ENCODE measurements at places on chromosomes 5 and 9.

DNA sequence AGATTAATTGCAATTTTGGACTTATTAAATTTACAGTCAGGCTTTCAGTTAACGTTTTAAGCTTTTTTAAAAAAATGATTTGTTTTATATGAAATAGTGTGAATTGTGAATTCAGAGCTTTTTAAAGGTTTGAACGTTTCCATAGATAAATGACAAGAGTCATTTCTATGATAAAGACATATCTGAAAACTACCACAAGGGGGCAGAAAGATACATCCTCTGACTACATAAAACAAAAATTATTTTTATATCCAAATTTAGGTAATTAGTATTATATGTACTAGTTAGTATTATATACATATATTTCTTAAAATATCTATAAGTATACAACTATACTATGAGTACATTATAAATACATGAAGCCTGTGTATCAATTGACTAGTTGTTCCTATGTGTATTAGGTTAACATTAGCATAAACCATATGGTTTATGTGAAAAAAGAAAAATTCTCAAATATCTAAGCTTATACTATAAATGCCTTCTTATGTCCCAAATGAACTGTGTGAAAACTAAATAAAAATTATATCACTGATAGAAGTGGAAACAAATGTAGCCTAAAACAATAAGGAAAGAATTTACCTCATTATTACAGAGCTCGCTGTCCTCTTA, 155.2 kb downstream of the MEF2C start:
- DNase-seq: no peak

- no peak for DNase-seq
Measured at GRCh38 chr9:95971815-95972214, 96.3 kb downstream of the ERCC6L2 start.

- DNase-seq: no peak
Measured at GRCh38 chr9:79598562-79599345, 27.0 kb downstream of the TLE4 start.

- no peak for DNase-seq
Measured at GRCh38 chr9:135299239-135299590, 180.4 kb upstream of the PPP1R26 start.

- DNase-seq: no peak
Measured at GRCh38 chr9:121858788-121859187, 207.4 kb downstream of the DAB2IP start.

- no peak for DNase-seq
Measured at GRCh38 chr5:108529381-108529780, 147.5 kb upstream of the FBXL17 start.

DNA sequence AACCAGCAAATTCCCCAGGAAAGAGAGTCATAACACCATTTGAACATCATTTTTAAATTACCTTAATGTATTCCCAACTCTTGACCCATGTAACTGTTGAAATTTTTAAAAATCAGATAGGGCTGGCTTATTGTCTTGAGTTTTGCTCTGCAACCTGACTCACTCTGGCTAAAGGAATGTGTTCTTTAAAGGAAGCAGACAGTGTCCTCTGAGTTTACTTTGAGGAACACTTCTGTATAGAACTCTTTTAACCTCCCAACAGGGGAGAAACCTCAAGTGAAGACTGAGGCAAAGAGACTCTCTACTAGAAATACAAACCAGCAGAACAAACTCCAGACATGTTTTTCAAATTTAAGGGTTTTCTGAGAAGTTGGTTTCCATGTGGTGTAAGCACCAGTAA, 248.9 kb downstream of the CWC27 start:
- DNase-seq: no peak

DNA sequence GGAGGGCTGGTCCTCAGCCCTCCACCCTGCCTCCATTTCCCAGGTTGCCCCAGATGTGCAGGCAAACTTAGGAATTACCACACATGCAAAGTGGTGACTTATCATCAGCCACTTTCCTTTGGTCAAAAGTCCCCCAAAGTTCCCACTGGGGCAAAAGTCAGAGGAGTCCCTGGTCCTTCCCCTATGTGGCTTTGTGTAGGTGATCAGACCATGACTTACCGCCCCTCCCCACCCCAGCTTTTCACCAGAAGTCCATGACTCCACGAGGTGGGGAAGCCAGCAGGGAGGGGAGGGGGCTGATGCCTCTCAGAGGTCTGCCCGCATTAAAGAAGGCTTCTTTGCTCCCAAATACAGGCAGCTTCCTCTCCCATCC, 5.8 kb downstream of the TRAF1 start:
- DNase-seq: no peak

- no peak for DNase-seq
Measured at GRCh38 chr5:191036-191948, at the start of gene LRRC14B. Gene LRRC14B (plus strand): TSS chr5:191495. CDS start chr5:191539, 44 bp downstream.

- no peak for DNase-seq
Measured at GRCh38 chr5:19927919-19928318, 60.1 kb downstream of the CDH18 start.

DNA sequence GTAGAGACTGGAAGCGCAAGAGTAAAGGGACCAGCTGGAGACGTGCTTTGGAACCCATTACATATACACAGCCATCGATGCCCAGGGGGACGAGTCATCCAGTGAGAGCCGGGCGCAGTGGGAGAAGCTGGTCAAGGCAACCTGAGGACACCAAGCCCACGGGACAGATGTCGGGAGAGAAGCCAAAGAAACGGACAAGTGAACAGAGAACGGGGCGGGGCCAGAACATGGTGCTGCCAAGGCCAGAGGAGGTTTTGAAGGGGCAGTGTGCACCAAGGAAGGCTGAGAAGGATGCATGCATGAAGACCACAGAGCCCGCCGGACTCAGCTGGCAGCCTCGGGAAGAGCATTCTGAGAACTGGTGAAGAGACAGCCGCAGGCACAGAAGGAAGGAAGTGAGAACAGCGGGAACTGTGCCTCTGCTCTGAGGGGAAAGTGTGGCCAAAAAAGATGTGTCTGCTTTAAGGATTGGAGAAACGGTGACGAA, 20.3 kb downstream of the CAMSAP1 start:
- no peak for DNase-seq

DNA sequence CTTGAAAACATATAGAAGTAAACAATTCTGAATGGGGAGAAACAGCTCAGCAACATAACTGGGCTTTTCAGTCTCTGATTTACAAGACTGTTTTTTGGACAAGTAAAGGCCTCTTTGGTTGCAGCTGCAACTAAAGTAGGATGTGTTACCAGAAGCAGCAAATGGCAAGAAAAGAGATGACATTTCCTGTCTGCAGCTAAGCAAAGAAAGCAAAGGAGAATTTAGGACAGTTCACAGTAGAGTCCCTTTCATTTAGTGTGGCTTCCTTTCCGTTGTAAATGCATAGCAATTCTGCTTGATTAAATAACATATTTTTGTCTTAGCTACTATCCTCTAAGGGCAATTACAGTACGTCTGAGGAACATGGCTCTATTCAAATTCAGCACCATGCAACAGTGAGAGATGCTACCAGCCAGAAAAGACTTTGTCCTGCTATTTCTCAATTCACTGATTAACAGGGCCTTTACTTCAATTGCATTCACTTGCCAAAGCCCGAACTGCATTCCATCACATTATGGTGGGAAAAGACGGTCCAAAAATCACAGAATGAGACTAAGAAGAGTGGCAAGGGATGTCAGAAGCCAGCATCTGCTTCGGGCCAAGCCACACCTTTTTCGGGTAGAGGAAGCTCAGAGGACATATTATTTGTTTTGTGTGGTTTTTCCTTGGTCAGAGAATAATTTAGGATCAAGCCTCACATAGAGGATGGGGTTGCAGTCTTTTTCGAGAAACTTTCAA, 107.7 kb downstream of the SEMA6A start:
- DNase-seq: no peak

DNA sequence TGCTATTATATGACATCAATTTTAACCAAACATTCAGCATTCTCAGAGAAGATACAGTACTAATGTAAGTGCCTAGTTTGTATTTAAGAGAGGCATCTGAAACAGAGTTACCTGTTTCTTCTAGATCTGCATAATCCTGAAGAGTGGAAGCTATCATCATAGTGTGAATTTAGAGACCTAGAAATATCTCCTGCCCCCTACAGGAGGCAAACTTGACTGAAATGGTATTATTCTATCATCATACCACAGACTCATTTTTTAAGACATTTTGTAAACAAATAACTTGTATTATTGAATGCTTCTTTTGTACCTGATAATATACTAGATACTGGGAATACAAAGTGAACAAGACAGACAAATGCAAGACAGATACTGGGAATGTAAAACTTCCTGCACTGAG, 216.8 kb upstream of the RPS23 start:
- DNase-seq: no peak

- no peak for DNase-seq
Measured at GRCh38 chr9:72477930-72478518, 43.4 kb upstream of the TMC1 start.

DNA sequence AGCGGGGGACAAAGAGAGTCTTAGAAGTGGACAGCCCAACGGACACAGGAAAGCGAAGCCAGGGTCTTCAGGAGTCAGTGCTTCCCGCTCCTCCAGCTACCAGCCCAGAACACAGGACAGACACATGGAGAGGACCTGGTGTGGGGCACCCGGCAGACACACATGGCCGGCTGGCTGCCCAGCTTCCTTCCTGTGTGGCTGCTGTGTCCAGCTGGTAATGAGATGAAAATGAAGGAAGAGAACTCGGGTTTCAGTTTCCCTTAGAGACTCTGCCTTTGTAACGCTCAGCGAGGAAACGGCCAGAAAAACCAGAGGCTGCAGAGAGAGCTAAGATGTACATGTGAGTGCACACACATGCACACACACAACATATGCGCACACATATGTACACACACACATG, 87.5 kb downstream of the SECISBP2 start:
- no peak for DNase-seq

GRCh38 chr5:163569284-163569683, 63.9 kb downstream of the MAT2B start:
- no peak for DNase-seq

DNA sequence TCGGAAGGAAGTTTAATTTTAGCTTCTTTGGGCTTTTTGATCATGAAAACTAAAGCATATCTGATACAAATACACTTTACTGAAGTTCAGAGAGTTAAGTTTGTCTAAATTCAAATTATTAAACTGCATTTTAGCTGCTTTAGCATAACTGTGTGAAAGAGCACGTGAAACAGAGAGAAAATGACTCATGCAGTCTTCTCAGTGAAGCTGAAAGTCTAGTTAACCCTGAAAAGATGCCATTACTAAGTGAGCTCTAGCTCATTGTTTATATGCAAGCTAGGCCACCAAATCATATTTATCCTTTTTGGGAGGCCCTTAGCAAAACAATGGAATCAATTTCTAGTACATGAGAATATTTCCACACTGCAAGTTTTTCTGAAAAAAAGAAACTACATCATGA, 27.6 kb downstream of the TPD52L3 start:
- DNase-seq: no peak

DNA sequence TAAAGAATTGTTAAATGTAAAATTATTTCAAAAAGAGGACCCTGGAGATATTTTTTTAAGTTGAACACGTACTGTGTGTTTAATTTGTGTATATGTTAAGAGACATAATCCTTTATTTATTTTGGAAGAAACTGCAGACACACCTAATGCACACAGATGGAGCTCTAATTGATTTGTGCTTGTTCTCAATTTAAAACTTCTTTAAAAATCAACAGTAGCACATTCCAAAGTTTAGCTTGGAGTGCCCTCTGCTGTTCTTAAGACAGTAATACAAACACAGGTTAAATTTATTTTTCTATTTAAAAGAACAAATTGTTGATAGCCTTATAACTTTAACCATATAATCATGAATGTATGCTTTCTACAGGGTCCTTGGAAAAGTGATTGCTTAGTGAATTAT, 277.6 kb upstream of the ADAMTS16 start:
- no peak for DNase-seq

DNA sequence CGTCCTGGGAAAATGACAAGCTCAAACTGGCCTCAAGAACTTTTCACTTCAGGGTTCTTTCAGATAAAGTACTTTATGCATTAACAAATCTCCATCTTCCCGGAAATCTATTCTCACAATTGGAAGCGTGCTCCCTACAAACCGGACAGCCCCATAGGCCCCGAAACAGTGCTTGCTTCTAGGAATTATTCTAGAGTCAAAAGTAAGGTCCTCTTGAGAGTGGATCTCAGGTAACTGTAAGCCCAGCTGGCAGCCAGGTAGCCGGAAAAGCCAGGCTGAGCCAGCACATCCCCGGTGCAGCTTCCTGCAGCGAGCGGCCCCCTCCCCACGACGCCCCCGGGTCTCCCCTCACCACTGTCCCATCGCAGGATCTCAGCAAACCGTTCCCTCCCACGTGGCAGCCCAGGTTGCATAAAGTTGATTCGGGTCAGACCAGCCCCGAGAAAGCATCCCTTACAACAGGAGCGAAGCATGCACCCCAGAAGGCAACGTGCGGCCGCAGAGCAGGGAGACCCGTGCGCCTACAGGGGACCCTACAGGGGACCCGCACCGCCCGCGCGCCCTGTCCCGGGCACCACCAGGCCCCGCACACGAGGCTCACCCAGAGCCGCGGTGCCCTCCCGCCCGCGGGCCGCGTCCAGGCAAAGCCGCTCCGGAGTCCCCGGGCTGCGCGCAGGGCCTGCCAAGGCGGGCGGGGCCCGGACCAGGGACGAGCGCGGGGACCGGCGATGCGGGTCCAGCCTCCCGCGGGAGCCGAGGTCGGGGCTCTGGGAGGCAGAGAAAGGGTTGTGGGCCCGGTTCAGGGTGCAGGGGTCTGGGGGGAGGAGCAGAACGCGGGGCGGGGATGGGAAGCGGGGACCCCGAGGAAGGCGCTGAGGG, 920 bp downstream of the LPCAT1 start:
- DNase-seq: no peak

DNA sequence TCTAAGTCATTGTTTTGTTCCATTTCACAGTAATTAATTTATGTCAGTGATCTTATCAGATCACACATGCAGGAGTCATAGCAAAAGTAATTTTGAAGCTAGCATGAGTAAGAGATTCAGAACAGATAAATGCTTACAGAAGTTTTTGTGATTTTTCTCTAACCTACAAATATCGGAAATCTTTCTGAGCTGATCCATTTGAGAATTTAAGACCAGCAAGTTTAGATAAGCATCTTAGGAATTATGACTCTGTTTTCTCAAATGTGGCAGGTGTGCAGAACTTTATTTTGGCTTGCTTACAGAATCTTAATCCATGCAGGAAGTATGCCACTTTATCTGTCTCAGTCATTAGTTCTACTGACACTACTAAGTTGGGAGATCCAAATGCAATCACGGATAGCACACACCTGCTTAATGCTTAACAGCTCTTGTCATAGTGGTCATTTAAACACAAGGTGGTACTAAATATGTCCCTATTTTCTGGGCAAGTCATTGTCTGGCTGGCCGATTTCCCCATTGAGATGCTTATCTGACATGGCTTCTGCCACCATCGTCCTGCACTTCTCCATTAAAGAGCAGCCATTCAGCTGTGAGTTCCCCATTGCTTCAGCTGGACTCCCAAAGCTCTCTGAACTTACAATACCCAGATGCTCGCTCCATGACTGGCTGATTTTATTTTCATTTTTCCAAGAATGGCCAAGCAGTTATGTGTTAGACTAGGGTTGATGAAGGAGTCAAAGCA, 305.4 kb upstream of the NUDT12 start:
- DNase-seq: no peak

- DNase-seq: no peak
Measured at GRCh38 chr9:18606281-18606680, 132.3 kb downstream of the ADAMTSL1 start.

GRCh38 chr9:18111146-18111545, 362.8 kb upstream of the ADAMTSL1 start:
- DNase-seq: no peak

Data from activated gamma-delta T cell (primary cell).